ENCODE measurements at places on chromosomes 4 and X.
A peak's percentile ranks its signal among the peaks of the same experiment; 100 is the strongest.

GRCh38 chr4:62640296-62640695, 1440.2 kb downstream of the ADGRL3 start:
- DNase-seq: peak; percentile 33

GRCh38 chr4:118112117-118113046, 78.1 kb downstream of the NDST3 start:
- DNase-seq: peak; percentile 5

DNA sequence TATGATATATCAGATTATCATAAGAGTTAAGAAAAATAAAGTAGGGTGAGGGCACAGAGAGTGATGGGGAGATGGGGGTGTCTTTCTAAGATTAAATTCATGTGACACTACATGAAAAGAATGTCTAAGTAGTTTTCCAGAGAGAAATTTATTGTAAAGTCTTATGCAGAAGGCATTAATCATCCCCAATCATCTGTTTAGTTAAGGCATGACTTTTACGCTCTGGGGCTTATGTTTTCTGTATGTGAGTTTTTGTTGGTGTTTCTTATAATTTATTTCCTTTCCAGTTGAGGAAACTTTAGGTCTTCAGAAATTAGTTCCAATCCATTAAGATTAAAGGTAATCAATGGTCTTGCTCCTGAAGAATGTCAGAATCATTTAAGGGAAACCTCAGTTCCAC, 383.0 kb upstream of the GALNT7 start:
- DNase-seq: no peak

DNA sequence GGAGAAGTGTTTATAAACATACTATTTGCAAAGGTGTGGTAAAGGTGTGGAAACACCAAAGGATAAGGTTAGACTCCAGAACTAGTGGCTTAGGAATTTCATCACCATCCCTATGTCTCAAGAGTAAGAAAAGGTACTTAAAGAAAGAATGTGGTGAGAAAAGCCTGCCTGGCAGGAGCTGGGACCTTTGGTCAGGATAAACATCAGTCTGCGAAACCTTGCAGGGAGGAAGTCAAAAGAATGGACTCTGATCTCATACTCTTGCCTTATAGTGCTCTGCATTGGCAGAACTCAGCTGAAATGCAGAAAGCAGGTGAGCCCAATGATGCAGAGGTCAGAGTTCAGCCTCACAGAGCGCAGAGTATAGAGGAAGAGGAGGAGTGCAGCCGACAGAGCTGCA, 97.2 kb upstream of the NR3C2 start:
- no peak for DNase-seq

- peak; percentile 44 for DNase-seq
These were observed 656.9 kb upstream of the CPEB2 start for GRCh38 chr4:14345356-14345775.

GRCh38 chrX:121160987-121161386, 113.6 kb downstream of the GLUD2 start:
- DNase-seq: peak; percentile 2

DNA sequence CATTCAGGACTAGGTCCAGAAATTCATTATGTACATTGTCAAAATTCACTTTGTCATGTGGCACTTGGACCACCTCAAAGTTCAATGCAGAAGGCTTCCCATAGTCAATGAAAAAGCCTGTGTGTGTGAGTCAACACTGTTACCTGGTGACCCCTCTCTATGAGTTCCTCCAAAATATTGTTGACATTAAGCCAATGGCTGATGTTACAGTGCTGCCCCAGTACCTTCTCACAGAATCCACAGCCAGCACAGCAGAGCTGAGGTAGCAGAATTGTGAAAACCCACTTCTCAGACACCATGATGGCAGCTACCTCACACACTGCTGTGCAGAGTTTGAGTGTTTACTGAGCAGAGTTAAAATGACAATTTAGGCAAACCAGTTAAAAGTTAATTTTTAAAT, 22.4 kb upstream of the UGT2B4 start:
- DNase-seq: no peak

DNA sequence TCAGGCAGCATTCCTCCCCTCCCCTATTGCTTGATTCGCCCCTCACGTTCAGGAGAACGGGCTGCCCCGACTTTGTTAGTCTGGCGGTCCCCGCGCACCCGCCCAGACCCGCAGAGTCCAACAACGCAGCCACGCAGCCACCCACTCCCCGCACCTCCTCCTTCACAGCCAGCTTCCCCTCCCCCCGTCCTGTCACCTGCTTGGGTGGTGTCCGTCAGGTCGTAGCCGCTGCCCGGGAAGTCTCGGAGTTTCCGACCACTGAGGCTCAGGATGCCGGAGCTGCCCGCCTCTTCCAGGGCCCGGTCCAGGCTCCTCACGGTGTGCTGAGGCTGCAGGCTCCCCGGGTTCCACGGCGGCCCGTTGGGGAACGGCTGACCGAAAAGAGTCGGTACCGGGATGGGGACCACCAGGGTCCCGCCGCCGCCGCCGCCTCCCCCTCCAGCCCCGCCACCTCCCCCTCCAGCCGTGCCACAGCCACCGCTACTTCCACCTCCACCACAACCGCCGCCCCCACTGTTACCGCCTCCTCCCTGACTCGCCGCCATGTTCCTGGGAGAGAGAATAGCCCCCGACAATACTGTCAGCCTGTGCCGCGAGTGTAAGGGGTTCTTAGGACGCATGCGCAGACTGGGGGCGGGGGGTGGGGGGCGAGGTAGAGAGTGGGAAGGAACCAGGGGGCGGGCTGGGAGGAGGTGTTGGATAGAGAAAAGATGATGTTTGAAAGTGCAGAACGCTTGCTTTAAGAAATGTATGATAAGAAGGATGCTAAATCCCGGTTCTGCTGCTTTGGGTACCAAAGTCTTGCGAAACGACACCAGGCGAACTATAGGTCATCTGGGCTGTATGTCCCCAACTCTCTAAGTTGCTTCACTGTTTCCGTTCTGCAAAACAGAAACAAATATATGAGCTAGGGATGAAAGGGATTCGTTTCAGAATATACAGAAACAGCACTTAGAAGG, at the start of gene LRCH2:
Gene LRCH2, minus strand, starts transcription at position 600 of the 959 bp plus-strand sequence. Its CDS starts 55 bp downstream, at position 545.
- DNase-seq: peak; percentile 75

- DNase-seq: no peak
These were observed 127.2 kb downstream of the CHRNA9 start for GRCh38 chr4:40462326-40462725.

DNA sequence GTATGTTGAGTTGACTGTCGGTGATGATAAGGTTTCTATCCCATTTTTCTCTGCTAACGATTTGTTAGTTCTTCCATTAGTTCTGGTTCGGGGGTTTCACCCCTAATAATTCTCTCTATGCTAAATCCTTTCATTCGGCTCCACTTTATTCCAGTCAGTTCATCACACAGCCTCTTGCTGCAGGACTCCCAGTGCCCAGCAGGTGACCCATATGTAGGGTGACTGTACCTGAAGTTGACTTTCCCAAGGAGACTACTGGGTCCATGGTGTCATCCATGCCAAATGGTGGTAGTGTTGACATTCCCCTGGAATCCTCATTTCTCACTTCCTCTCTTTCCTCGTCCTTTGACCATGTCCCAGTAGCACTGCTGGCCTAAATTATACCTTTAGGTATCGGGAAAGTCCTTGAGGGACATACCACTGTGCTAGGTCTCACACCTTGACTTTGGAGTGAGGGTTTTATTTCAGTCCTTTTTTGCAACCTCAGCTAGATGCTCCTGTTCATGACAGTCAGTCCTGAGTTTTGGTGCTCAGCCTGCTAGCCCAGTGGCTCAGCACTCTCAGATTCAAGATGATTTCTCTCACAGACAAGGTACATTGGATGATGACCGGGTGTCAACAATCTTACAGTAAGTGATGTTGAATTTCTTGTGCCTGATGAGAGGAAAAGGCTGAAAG, 105.1 kb upstream of the ARHGAP24 start:
- no peak for DNase-seq

DNA sequence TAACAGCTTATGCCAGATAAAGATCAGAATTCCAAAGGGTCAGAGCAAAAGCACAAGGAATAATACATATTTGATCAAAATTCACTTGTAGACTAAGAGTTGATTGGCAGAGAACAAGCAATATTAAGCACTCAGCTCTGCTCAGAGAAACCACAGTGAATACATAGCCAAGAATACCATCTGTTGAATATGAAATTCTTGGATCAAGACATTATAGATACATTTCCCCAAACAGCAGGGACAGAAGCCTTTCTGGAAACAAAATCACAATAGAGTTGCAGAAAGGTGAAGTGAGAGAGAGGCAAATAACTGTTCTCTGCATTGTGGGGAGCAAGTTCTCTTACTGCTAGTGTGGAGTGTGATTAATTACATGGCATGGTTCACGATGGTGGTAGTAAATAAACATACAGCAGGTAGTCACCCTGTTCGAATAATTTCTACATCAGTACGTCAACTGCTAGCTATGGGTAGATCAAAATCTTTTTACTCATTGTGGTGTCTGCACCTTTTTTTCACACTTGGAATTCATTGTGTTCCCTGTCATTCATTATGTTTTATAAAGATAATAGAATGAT, 366.7 kb downstream of the PCDH7 start:
- DNase-seq: no peak

DNA sequence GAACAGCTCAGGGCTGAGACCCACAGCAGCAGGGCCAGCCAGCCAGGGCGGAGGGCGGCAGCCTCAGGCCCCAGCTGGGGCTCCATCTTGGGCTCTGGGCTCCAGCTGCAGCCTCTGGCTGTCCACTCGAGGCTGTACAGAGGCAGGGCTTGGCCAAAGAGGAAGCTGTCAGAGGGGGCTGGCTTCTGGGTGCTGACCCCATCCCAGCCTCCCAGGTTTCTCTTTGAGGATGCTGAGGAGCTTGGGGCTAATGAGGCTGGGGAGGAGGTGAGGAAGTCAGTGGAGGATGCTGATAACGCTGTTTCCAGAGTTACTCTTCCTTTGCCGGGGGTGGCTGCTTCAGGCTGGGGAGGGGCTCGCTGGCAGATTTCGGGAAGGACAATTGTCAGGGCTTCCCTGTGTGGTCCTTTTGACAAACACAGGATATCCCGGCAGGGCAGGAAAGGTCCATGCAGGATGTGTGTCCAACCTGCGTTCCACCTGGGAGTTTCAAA, at the start of gene DIPK2B:
Gene DIPK2B, minus strand, starts transcription at position 136 of the 494 bp plus-strand sequence. Its CDS starts 50 bp downstream, at position 86.
- no peak for DNase-seq

DNA sequence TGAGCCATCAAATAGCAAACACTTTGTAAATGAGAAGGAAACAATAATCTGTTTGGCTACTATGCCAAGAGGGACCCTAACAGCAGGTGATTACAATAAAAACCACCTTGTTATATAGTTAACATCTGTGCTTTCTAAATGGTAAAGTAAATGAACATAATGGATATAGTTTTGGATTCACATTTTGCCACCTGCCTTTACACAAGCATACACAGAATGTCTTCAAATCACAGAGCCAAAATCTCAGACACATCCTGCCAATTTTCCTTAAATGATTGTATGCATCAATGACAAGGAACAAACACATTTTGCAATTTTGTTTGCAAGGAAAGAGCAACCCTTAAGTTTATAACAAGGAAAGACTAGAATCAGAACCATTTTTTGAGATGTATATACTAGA, 334.2 kb downstream of the FSTL5 start:
- no peak for DNase-seq

GRCh38 chrX:134752981-134753717, 94.9 kb upstream of the PLAC1 start:
- DNase-seq: no peak

- no peak for DNase-seq
These were observed 121.9 kb downstream of the GLRA3 start for GRCh38 chr4:174707051-174707676.

- DNase-seq: peak; percentile 68
These were observed 11.1 kb downstream of the MAEA start for GRCh38 chr4:1300466-1301455.

DNA sequence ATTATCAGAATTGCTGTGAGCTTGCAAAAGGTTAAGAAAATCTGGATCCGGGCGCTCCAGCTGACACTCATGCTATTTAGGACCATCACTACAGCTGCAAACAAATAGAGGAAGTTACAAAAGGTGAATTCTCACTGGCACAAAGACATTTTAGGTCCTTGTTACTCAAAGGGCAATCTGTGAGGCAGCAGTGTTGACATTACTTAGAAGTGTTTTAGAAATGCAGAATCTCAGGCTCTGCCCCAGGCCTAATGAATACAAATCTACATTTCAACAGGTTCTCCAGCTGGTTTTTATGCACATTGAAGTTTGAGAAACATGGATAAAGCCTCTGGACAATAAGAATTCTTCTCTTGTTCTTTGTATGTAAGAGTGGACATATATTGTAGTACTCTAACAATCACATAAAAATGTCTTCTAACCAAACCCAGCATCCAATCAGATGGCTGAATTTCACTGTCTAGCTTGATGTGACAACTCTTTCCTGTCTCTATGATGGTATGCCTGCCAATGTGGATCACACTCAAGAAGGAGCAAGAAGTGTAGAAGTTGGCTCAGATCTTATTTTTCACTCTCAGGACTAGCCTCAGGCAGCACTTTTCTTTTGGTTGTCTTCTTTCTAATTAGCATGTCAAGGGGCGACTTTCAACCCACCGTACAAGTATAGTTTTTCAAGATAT, 18.8 kb downstream of the SLC7A11 start:
- DNase-seq: no peak

GRCh38 chrX:18377796-18378195, 23.3 kb upstream of the SCML2 start:
- peak; percentile 26 for DNase-seq

DNA sequence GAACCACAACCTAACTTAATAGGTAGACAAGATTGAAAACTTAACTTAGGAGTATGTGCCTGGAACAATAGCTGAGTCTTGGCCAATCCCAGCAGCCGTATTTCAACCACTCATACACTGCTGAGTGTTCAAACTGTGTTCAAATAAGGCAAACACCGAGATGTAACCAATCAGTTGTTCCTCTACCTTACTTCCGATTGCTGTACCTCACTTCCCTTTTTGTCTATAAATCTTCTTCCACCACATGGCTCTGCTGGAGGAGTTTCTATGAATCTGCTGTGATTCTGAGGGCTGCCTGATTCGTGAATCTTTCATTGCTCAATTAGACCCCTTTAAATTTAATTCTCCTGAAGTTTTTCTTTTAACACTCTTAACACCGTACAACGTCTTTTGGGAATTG, 108.0 kb downstream of the ANAPC4 start:
- DNase-seq: no peak

GRCh38 chr4:138864961-138865720, 150.4 kb upstream of the NOCT start:
- DNase-seq: peak; percentile 63

- DNase-seq: no peak
These were observed 12.8 kb downstream of the SLC25A43 start for GRCh38 chrX:119411959-119412358.

- DNase-seq: peak; percentile 13
These were observed 254.4 kb upstream of the BOD1L1 start for GRCh38 chr4:13881892-13882291.

DNA sequence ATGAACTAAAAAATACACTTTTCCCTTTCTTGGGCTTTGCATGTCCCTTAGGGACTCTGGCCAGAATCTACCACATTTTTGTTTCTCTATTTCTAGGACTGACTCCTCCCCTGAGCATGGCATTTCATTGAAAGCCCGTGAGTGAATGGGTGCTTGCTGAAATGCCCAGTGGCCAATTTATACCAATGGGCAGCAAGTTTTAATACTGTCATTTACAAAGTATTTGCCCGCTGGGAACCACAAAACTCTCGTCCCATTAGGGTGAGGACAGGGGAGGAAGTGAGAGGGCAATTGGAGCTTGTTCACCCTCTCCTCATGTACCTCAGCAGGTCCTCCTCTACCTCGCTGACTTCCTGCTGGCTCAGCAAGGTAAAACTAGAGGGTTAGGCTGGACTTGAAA, 1.1 kb downstream of the SRPX2 start:
- peak; percentile 51 for DNase-seq

- peak; percentile 2 for DNase-seq
These were observed 1048.7 kb upstream of the PRKX start for GRCh38 chrX:4762196-4762595.

Measured in astrocyte of the hippocampus (primary cell).